ENCODE measurements at places on chromosomes 12 and 14.

- no peak for DNase-seq
Measured at GRCh38 chr12:6375269-6376078, at the start of gene SCNN1A. SCNN1A (minus strand) TSS chr12:6375563; CDS start chr12:6374783, 780 bp downstream.

DNA sequence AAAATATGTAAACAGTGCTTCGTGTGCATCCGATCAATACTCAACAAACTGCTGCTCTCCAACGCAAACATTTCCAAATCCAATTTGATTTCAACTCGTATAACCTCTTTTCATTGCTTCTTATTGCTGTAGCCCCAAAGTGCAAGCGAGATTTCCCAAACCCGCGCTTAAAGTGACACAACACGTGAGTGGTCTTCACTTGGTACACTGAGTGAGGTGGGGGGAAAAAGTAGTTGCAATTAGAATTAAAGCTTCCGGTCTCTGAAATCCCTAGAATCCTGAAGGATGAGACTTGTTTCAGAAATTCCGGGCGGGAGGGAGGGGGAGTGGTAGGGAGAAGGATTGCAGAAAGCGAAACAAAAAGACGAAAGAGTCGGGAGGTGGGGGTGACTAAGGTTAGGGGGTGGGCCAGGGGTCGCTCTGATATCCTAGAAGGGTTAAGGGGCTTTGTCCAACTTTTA, 387.5 kb downstream of the BCAT1 start:
- DNase-seq = no peak

DNA sequence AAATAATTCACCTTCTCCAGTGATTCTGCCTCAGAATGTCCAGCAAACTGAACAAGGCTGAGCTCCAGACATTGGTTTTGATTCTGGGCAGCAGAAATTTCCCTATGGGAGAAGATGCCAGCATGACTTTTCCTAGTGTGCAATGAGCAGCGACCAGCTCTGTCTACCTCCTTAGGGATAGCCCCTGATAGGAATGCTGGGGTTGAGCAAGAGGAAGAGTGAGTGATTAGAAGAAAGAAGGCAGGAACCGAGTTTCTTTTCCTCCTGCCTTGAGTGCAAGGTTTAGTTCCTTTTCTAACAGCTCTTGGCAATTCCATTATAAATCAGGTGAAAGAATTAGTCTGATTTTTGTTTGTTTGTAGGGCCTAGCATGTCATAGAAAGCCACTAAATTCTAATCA, 379.0 kb downstream of the DAD1 start:
- no peak for DNase-seq

GRCh38 chr12:91094957-91095356, 16.3 kb downstream of the LUM start:
- DNase-seq = no peak

DNA sequence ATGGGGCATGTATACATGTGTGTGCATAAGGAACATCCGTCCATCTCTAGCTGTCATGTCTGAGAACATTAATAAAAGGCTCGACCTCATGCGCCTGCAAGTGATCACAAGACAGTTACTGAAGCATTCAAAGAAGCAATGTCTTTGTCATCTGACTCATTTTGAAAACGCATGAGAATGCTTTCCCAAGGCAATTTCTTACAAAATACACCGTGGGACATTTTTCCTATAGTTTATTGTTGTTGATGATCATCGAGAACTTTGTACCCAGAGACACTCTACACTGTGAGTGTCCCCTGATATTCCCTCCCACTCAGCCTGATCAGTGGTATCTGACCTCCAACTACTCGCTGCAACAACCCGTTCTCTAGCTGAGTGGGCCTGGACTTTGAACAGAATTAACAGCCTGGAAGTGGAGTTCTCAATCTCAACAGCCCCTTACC, 68.1 kb downstream of the ETV6 start:
- DNase-seq = no peak

- DNase-seq = no peak
Measured at GRCh38 chr12:26086936-26087335, 37.9 kb downstream of the BHLHE41 start.

DNA sequence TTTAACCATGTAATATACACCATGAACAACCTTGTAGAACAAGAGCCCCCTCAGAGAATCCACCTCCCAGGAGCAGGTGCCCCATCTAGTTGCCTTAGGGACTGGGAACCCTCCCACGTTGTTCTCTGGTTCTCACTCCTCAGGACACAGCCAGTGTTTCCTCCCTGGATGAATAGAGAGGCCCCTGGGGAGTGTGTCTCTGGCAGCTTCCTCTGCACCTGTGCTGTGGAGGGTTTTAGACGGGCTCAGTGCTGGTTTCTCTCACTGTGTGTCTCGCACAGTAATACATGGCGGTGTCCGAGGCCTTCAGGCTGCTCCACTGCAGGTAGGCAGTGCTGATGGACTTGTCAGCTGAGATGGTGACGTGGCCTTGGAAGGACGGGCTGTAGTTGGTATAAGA, 581.3 kb downstream of the TMEM121 start:
- no peak for DNase-seq

DNA sequence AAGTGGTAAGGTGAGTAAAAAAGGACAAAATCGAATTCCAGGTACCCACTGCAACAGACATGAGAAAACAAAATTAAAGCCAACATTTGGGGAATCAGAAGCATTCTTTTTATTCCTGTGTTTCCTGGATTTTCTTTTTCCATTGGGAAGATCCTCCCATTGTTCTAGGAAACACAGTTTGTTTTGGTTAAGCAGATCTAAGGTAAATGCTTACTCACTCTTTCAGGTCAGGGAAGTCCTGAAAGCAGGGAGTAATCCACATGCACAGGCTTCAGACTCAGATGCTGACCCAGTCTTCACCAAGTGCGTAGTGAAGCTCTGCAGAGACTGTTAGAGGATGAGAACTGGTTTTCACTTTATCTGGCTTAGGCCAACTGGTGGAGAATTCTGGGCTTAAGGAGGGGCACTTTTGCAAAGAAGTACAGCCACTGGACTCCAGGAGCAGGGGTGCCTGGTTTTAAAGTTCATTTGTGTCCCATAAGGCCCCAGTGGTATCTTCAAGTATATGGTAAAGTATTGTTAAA, 57.7 kb downstream of the RPAP3 start:
- no peak for DNase-seq

GRCh38 chr12:57631566-57632072, 1.4 kb downstream of the B4GALNT1 start:
- no peak for DNase-seq

- no peak for DNase-seq
Measured at GRCh38 chr14:71013551-71014192, 106.4 kb downstream of the PCNX1 start.

All from astrocyte of the cerebellum (primary cell).